Stimulated activated CD4-positive, alpha-beta T cell treated with anti-CD3 and anti-CD28 coated beads, Interleukin-15, amount 100 ng/mL, for 24 hours (primary cell): ENCODE measurements at places on chromosomes 5 and 9.

DNA sequence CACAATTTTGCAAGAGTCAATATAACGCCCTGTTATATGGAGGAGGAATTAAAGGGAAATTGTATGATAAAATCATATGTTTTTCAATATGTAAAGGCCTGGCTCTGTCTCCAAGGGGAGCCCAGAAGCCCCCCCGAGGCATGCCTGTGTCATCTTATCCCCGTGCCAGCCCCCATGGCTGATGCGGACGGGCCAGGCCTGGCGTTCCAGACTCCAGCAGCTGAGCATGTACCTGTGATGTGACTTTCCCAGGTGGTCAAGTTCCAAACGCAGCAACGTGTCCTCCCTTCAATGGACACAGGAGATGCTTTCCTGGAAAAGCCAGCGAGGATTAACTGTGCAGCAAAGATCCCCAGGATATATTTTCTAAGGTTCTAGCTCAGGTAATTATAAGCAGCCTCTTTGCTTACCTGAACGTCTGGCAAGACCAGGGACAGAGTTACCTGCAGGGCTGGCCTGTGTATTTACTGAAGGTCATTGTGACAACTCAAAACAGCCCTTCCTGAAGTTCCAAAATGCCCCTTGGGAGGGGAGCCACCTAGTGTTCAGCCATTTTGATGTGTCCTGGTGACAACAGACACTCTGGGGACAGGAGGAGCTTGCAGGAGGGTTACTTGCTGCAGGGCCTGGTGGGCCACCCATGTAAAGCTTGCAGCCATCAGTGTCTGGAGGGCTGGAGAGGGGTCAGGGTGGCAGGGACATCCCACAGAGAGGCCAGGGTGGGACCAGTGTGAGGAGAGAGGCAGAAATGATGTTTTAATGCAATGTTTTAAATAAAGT lies 53.3 kb upstream of the RNU6ATAC start:
- DNase-seq: no peak

DNA sequence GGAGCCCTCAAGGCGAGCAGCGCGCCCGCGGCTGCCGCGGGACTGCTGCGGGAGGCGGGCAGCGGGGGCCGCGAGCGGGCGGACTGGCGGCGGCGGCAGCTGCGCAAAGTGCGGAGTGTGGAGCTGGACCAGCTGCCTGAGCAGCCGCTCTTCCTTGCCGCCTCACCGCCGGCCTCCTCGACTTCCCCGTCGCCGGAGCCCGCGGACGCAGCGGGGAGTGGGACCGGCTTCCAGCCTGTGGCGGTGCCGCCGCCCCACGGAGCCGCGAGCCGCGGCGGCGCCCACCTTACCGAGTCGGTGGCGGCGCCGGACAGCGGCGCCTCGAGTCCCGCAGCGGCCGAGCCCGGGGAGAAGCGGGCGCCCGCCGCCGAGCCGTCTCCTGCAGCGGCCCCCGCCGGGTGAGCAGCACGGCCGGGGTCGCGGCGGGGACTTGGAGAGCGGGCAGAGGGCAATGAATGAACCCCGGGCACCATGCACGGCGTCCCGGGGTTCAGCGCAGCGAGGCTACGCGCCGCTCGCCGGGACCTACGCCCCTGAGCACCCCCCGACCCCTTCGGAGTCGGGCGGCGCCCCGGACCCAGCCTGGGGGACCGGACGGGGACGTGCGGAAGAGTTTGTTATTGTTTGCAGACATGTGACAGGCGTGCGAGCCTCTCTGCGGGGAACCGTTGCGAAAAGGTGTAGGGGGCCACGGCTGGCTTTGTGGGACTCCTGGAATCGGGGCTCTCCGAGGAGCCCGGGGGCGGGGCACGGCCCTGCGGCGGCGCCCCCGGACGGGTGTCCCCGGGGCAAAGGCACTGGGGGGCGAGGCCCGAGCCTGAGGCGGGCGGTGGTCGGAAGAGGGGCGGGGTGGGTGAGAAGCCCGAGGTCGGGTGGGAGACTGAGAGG lies 553 bp downstream of the MAP3K1 start:
- DNase-seq: peak; percentile 61

GRCh38 chr9:16048129-16048528 lies 495.3 kb downstream of the CCDC171 start:
- DNase-seq: no peak

GRCh38 chr5:56829137-56829908 lies 14.0 kb downstream of the MAP3K1 start:
- DNase-seq: peak; percentile 78

DNA sequence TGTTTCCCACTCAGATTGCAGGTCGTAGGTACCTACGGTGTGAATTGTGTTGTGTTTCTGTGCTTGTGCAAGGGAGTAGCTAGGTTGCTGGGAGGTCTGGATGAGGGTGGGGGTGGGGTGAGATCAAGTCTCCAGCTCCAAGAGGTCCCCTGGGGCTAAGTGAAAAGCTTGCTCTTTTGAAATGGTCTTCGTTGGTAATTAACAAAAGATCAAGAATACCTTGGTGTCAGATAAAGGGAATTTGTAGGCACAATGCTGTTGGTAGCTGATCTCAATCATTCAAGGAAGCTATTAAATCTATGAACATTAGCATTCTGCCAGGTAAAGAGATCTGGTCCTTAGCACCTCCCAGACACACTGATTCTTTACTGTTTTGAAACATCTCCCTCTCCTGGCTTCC lies 928 bp upstream of the PCDHGC4 start:
- no peak for DNase-seq

DNA sequence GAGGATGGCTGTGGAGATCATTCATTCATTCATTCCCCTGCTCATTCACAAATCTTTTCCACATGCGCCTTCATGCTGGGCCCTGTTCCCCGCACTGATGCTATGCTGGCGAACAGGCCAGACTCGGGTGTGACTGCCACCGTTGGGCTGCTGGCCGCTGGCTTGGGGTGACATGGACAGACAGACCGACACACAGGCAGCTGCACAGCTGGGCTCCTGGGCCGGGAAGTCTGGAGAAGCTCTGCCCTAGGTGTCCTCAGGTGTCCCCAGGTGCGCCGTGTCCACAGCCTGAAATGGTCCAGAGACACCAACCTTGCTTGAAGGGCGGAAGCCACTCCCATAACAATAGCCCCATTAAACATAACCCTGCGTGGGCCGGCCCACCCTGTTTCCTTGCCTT lies 35.0 kb upstream of the BARHL1 start:
- DNase-seq: no peak
